DMS 273 treated with DMSO at 0.1 percent for 48 hours (cell line): ENCODE measurements at places on chromosomes 1 and 21.

DNA sequence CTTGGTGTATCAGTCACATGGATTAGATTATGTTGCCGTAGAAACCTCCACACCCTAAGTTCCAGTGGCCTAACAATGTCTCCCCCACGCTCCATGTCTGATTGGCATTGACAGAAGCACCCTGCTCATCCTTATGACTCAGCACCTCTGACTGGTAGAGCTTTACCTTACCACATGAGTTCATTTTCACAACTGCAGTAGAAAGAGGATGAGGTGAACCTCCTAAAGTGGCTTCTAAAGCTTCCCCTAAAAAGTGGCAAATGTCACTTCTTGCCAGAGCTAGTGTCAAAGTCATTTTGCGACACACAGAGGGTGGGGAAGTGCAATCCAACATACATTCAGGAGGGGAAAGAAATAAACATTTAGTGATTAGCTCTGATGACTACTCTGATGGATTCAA lies 30.6 kb upstream of the LYPD8 start:
- DNase-seq: no peak

DNA sequence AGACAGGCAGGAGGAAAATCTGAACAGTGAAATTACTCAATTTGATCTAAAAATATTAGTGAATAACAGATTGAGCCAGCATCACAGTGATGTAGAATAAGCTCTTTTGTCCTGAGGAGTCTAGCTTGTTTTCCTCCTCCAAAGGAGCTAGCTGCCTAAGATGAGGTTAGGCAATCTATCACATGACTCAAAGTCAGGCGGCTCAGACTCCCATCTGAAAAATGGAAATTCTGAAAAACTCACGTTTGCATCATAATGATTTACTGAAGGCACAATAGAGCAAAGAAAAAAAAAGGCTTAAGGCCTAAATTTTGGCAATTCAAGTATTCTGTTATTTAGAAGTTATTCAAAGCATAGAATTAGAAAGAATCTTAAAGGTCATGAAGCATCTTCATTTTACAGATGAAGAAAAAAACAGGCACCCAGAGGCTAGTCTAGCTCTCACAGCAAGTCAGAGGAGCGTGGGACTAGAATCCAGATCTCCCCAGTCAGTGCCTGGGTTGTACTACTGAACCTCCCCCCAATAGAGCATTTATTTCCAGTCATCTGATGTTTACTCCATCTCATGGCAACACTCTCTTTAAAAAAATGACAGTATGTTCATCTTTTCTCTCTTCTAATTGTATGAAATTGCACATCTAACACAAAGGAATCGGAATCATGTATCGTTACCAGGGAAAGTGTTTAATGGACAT lies 62.5 kb upstream of the ATF3 start:
- no peak for DNase-seq

DNA sequence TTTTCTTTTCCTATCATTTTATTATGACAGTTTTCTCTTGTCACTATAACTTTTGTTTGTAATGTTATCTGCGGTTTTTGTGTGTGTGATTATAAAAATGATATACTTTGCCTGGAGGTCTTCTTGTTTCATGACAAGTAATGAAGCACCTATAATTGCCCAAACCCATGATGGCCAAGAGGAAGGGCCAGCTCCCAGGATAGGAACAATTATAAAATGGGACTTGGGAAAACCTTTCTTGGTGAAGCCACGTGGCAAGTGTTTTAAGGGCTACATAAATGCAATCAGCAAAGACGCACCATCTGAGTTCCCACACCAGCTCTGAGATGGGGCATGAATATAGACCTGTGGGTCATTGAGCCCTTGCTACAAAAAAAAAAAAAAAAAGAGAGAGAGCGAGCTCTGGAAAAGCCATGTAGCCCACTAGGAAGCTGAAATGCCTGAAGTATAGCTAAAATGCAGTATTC lies 462.6 kb upstream of the RUNX1 start:
- no peak for DNase-seq

DNA sequence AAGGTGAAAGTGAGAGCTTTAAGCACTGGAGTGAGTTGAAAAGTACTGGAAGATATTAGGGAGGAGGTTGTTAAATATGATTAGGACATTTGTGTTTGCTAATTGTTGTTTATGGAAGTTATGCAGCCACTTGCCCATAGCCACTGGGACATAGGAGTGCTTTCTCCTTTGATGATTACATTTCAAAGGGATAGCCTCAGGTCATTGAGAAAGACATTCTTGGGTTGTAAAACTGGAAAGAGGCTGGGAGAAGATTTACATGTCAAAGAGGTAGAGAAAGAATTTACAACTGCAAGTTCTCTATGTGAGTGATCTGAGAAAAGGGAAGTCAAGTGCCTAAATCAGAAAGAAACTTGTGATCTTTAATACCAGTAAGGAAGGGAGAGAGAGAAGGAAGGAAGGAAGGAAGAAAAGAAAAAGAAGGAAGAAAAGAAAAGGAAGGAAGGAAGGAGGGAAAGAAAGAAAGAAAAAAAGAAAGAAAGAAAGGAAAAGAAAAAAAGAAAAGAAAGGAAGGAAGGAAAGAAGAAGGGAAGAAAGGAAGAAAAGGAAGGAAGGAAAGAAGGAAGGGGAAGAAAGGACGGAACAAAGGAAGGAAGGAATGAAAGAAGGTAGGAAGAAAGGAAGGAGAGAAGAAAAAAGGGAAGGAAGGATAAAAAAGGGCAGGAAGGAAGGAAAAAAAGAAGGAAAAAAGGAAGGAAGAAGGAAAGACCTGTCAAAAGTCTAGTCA lies 284.6 kb upstream of the DPYD start:
- DNase-seq: no peak

DNA sequence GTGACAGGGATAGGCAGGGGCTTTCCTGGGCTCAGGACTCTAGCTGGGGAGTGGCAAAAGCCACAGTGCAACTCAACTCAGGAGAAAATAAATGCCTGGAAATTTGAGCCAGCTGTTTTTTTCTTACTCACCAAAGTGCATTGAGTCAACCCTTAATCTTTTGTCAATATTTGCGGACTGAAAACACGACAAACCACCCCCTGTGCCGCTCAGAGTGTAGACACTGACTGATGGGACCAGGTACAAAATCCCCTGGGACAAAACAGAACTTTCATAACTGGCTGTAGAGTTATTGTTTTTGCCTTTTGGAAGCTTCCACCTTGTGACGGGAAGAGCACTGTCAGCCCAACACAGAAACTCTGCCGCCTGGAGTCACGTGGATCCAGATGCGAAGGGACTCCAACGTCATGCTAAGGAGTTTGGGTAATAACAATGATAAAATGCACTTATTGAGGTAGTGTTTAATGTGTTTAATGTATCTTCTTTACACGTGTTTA lies 164.6 kb downstream of the PLPP3 start:
- DNase-seq: no peak

- no peak for DNase-seq
Measured at GRCh38 chr1:150127868-150128267, 21.8 kb upstream of the PLEKHO1 start.

DNA sequence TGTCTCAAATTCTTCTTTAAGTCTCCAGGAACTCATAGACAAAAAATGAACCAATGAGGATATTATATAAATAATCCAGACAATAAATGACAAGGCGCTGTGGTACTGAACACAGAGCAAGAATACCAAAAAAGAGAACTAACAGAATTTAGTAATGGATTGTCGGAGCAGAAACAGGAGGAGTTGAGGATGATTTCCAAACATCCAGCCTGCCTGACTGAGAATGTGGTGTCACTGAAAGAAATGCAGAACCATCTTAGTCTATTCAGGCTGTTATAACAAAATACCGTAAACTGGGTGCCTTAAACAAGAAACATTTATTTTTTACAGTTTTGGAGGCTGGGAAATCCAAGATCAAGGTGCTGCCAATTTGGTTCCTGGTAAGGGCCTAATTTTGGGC lies 79.7 kb downstream of the RGS2 start:
- DNase-seq: no peak

DNA sequence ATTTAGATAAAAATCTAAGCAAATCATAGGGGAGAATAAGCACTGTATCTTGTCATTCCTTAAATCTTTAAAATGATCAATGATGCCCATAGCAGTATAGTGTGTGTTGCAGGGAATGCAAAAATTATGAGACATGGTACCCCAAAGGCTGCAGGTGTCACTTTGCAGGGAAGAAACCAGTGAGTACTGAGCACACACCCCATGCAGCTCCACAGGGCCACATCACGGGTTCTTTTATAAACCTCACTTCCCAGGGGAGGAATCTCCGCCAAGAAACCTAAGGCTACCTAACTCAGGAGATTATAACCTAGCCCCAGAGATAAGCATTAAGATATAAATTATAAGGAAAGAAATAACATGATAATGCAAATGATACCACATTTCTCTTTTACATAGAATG lies 115.6 kb downstream of the APP start:
- DNase-seq: no peak

- no peak for DNase-seq
Measured at GRCh38 chr1:201505503-201505890, 1.4 kb downstream of the CSRP1 start.

GRCh38 chr1:42913426-42914091 lies 45.1 kb downstream of the SLC2A1 start:
- DNase-seq: peak; percentile 47

GRCh38 chr1:223217781-223218180 lies 74.7 kb upstream of the TLR5 start:
- no peak for DNase-seq
